ENCODE measurements at places on chromosomes 2 and 18. TPM values are rescaled to one million over a fixed set of nuclear protein-coding genes. Genes with fewer than 3 reads are reported as not detected.

GRCh38 chr2:173966274-173967098, 1.3 kb upstream of the SP3 start:
- DNase-seq: no peak

The TUBA3E gene
- not detected for total RNA-seq

The SNORC gene
- 1.2 TPM for total RNA-seq

GRCh38 chr2:189860161-189860560, 75.9 kb downstream of the PMS1 start:
- DNase-seq: no peak

The ALPG gene
- total RNA-seq: not detected

The GAD1 gene
- total RNA-seq: not detected

DNA sequence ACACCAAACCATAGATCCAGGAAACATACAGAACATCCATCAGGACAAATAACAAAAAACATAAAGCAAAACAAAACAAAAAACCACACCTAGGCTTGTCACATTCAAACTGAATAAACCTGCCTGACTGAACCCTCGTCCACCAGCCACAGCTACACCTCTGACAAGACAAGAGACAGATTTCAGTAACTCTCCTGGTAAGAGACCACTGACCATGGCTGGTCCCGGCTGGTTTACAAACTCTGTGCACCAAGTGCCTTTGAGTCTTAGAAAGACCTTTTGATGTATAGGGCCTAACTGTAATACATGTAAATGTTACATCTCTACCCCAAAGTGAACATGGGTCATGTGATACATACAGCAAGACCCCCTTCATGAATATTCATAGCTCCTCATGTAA, 4.8 kb upstream of the SLC66A2 start:
- DNase-seq: no peak

DNA sequence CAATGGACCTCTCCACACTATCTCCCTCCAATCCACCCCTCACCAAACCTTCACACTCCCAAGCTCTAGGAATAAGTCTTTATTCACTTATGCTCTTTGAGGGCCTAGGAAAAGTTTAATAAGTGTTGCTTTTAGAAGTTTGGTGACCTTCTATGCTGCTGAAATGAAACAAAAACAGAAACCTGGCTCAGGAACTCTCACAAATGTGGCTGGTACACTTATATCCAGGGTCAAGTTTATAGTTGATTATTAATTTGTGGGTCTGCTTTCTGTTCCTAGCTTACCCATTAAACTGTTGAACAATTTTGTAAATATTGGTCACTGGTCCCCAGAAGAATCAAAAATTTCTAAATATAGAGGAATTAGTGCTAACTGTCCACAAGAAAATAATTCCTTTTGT, 14.2 kb upstream of the ANKRD44 start:
- DNase-seq: no peak

The FAM237A gene
- not detected for total RNA-seq

The IL36B gene
- total RNA-seq: not detected

DNA sequence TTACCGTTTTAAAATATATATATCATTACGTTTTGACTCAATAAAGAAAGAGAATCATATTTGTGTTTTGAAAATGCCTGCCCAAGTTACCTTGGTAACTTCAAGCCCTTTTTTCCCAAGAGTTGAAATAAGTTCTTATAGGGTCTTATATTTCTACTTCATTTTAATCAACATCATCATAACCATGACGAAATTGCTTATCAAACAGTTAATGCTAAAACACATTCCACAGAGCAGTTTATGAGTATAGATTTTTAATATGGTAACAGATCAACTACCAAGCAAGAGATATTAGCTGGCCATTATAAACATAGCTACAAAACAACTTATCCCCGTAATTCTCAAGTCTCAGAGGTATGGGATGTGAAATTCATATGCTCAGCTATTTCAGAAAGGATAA, 197.9 kb upstream of the LRRTM4 start:
- DNase-seq: no peak

DNA sequence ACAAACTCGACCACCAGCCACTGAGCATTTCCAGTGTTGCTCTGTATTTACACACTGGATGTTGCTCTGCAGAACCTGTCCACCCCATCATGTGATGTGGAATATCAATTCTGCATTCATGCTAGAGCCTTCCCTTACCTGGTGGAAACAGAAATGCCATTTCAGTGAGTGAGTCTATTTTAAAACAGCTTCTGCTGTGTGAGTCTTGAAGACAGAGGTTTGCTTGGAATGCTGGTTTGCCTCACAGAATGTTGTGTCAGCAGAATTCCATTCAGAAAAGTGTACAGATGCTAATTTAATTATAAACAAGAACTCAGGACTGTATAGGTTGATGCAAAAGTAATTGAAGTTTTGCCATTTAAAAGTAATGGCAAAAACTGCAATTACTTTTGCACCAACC, 118.3 kb downstream of the MAP3K20 start:
- no peak for DNase-seq

DNA sequence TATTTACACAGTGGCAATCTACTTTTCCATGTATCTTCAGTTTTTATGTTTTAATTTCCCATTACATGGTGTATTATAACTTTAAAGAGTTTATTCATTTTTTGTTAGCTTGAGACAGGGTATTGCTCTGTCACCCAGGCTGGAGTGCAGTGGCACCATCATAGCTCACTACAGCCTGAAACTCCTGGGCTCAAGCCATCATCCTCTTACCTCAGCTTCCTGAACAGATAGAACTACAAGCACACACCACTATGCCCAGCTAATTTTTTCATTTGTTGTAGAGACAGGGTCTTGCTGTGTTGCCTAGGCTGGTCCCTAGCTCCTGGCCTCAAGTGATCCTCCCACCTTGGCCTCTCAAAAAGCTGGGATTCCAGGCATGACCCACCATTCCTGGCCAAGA, 66.8 kb downstream of the COA5 start:
- DNase-seq: no peak

DNA sequence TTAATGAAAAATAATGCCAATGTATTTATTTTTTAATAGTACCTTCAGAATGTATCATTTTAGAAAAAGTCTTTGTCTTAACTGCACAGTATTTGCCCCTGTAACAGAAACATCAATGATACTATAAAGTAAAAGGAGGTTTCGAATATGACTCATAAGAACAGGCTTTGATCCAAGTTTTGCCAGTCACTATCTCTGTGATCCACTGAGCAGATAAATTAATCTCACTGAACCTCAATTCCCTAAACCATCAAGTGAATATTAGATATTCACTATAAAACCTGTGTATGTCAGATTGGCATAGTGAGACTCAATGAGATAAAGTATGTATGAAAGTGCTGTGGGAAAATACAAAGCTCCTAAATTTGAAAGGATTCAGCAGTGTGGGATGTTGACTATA, 292.1 kb downstream of the EXOC6B start:
- DNase-seq: no peak

The STEAP3 gene
- not detected for total RNA-seq

The DSG2 gene
- total RNA-seq: 0.11 TPM

The TFPI gene
- total RNA-seq: not detected

GRCh38 chr2:47300081-47300480, 102.9 kb upstream of the MSH2 start:
- DNase-seq: no peak

The POU3F3 gene
- total RNA-seq: not detected

DNA sequence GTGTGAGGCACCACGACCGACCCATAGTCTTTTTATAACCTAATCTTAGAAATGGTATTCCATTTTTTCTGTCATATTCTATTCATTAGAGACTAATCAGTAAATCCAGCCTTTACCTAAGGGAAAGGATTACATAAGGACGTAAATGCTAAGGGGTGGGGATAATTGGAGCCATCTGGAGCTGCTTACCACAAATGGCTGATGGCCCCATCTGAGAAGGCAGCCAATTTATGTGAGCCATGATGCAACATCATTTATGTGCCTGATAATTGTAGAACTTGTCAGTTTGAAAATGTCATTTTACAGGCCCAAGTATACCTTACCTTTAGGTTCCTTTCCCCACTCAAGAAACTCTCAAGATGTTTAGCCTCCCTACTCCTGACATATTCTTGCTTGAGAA, 44.0 kb downstream of the ARHGEF33 start:
- no peak for DNase-seq

DNA sequence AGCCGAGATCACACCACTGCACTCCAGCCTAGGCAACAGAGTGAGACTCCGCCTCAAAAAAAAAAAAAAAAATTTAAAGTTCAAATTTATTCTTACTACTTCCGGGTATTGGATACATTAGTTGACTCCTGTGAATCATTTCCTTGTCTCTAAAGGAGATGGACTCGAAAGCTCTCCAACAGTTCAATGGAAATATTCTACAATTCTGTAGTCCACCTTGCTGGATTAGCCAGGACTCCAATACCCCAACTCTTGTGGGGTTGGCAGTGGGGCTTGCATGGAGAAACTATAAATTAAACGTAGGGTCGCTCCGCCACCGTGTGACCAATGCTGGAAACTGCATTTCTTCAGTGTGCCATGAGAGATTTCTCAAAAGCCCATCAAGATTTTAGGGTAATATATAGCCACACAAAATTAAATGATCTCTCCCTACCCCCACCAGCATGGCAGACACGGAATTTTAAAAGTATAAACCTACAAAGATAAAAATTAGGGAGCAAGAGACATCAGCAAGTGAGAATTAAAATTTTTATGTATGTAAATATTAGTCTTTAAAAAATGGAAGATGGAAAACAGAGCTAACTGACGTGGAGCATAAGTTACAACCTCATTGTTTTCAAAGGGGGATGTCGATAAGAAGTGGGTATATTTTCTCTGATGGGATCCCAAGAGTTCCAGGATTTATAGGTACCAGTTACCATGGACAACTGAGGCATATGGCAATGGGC, 27.8 kb upstream of the GAREM2 start:
- DNase-seq: peak; percentile 48

DNA sequence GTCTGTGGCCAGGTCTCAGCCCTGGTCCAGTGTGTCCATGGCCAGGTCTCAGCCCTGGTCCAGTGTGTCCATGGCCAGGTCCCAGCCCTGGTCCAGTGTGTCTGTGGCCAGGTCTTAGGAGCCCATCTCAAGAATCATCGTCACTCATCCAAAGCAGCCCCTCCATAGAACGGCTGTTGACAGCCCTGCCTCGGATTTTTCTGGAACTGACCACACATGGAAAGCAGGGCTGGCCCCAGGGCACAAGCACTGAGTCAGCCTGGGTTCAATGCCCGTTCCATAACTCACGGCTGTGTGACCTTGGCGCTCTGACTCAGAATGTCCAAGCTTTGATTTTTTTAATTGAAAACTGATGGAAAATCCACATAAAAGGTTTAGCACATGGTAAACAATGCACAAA, 59.9 kb upstream of the SNTG2 start:
- no peak for DNase-seq
